ENCODE measurements at places on chromosomes 1 and 21. TPM values are rescaled to one million over a fixed set of nuclear protein-coding genes. Genes with fewer than 3 reads are reported as not detected.

Gene CDK18
- total RNA-seq = 25.3 TPM

Gene FHL3
- total RNA-seq = 18.0 TPM

- no peaks in the 10 kb centered on the region for H3K4me1 ChIP-seq
- no peak overlapping the region for H3K4me3 ChIP-seq
- no peaks in the 10 kb centered on the region for H3K27me3 ChIP-seq
- no peaks in the 10 kb centered on the region for H3K36me3 ChIP-seq
- DNase-seq = no peak
Measured at GRCh38 chr1:116346943-116347673, 25.9 kb upstream of the ATP1A1 start.

GRCh38 chr1:24281591-24281990 is 37.6 kb upstream of the GRHL3 start:
- no peak for DNase-seq
- no peaks in the 10 kb centered on the region for H3K36me3 ChIP-seq
- no peaks in the 10 kb centered on the region for H3K4me1 ChIP-seq

- H3K36me3 ChIP-seq = no peaks in the 10 kb centered on the region
- H3K27me3 ChIP-seq = no peaks in the 10 kb centered on the region
- no peak overlapping the region for H3K27ac ChIP-seq
- DNase-seq = no peak
- no peak overlapping the region for H3K4me3 ChIP-seq
Measured at GRCh38 chr1:54989968-54990810, 8.5 kb upstream of the BSND start.

DNA sequence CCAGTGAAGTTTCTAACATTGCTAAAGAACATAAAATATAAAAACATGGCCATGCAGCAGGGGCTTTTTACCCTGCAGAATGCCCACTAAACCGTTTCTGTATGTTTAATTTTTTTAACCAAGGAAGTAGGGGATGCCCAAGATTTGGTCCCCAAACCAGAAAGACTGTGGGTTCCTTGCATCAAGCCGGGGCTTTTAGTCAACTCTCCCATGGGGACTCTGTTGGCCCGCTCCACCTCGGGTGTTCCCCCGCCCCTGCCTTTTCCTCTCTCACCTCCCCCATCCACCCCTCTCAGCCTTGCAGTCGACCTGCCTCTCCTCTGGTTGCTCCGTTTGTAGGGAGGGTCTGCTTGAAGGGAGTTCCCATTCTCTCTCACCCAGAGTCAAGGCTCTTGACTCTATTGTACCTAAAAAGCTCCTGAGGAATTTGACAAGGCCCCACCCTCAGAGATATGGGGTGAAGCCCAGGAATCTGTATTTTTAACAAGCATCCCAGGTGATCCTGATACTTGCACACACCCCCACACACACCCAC is 117.5 kb downstream of the TOMM20 start:
- H3K4me1 ChIP-seq = peaks cover 72% of the 10 kb centered on the region
- DNase-seq = no peak
- H3K27ac ChIP-seq = peak overlapping the region; percentile 91

DNA sequence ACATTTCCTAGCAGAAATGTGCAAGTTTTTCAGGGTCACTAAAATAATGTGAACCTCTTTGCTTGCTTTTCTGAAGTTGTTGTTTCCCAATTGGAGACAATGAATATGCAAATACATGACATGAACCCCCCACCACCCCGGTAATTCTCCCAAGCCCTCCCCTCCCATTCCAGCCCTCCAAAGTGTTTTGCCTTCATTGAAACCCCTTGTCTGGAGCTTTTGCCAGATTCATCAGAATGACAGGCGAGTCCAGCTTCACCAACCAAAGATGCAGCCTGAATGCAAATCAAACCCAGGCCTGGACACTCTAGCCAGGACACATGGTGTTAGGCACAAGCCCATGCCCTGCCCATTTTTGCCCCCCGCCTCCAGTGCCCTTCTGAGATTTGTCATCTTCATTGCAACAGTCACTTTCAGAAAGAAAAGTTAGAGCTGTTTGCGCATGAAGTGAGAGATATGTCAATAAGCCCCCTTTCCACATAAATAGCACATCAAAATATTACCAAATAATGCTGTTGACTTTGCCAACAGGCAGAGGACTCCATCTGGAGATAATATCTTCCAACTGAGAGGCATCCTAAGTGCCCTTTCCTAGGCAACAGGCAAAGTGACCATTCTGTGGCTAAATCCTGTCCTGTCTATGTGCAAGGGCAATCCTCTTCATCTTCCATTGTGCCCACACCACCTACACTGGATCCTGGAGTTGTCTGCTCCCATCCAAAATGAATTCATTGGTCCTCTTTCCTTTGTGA is 145.6 kb upstream of the NFIA start:
- no peak overlapping the region for H3K4me3 ChIP-seq
- DNase-seq = no peak
- no peaks in the 10 kb centered on the region for H3K36me3 ChIP-seq
- no peak overlapping the region for H3K27ac ChIP-seq
- H3K4me1 ChIP-seq = no peaks in the 10 kb centered on the region

GRCh38 chr1:173532237-173532636 is 55.1 kb downstream of the PRDX6 start:
- no peaks in the 10 kb centered on the region for H3K36me3 ChIP-seq
- no peak overlapping the region for H3K27ac ChIP-seq
- no peaks in the 10 kb centered on the region for H3K27me3 ChIP-seq
- H3K4me3 ChIP-seq = no peak overlapping the region
- no peaks in the 10 kb centered on the region for H3K4me1 ChIP-seq

- H3K36me3 ChIP-seq = no peaks in the 10 kb centered on the region
- H3K27ac ChIP-seq = no peak overlapping the region
- no peaks in the 10 kb centered on the region for H3K27me3 ChIP-seq
- H3K4me1 ChIP-seq = no peaks in the 10 kb centered on the region
- DNase-seq = no peak
Measured at GRCh38 chr1:210905944-210906453, 227.9 kb downstream of the KCNH1 start.

DNA sequence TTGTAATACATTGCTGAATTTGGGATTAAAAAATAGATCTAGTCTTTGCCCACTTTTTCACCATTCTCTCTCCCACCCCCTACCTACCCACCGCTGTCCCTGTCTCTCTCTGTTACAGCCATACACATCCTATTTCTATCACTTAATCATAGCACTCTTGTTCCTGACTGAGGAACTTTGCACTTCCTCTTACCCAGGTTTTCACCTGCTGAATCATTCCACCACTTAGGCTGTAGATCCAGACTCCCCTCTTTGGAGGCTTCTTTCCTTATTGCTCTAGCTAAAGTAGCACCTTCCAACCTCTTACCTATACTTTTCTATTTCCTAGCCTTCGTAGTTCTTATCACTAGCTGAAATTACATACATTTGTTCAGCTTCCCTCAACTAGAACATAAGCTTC is 59.6 kb downstream of the ATP6V1G3 start:
- H3K36me3 ChIP-seq = peaks cover 4% of the 10 kb centered on the region
- no peak overlapping the region for H3K27ac ChIP-seq
- DNase-seq = no peak
- H3K4me3 ChIP-seq = no peak overlapping the region
- no peaks in the 10 kb centered on the region for H3K27me3 ChIP-seq
